ENCODE measurements at places on chromosomes 3 and 15.
A peak's percentile ranks its signal among the peaks of the same experiment; 100 is the strongest.

DNA sequence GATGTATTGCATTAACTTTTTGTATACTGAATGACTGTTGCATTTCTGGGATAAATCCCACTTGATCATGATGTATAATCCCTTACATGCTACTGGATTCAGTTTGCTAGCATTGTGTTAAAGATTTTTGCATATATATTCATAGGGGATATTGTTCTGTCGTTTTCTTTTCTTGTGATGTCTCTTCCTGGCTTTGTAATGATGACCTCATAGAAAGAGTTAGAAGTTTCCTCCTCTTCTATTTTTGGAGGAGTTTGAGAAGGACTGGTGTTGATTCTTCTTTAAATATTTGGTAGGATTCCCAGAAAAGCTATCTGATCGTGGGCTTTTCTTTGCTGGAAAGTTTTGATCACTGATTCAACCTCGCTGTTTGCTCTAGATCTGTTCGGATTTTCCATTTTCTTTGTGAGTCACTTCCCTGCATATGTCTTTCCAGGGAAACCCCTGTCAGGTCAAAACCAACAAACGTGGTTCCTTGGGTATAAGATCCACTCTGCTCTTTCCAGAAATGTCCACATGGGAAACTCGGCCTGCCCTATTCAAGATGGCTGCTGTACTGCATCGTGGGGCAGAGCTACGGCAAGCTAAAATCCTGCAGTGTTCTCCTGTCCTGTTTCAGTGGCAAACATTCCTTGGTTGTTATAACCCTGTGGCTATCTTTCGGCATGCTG is 120.4 kb downstream of the GABRG3 start:
- no peak for DNase-seq

GRCh38 chr3:129261894-129262293 is 12.5 kb downstream of the COPG1 start:
- DNase-seq = no peak

DNA sequence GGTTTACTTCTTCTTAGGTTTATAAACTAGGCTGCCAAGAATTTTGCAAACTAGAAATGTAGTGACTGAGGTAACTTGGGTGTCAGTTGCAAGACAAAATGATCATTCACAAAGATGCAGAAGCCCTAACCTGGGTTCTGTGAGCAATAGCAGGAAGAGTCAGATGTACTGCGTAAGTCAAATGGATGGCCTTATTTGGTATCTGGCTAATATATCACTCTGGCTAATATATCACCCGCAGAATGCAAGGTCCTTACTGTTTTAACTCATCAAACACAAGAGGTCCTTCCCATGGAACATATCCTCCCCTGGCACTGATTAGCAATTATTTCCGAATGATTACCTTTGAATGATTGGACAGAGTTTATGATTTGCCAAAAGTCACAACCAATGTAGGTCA is 37.4 kb downstream of the RBMS3 start:
- no peak for DNase-seq

DNA sequence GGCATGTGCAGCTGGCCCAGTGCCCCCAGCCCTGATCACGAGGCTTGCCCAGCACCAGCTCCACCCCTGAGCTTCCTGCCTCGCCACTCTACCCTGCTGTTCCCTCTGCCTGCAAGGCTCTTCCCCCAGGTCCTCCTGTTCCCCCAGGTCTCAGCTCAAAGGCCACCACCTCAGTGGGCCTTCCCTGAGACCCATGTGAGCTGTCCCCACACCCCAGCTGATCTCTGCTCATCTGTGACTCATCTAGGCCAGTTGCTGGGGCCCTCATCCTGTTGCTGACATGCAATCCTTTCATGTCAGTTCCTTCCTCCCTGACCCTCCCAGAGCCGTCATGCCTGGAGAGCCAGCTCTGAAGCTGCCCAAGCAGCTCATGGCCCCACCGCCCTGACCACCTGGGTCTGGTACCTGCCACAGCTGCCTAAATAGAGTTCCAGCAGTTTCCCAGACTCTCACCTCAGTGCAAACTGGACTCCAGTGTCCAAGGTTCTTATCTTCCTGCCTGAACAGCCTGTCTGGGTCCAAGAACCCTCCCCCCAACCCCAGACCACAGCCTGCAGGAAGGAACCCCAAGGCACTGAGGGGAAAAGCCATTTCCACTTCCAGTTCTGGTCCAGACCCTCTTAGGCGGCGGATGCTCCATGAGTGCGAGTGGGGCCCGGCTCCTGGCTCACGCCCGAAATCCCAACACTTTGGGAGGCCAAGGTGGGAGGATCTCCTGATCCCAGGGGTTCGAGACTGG is 116.6 kb upstream of the IQSEC1 start:
- no peak for DNase-seq

- DNase-seq = no peak
Measured at GRCh38 chr3:72341380-72341770, 506.9 kb downstream of the SHQ1 start.

GRCh38 chr3:142614059-142614626 is 17.9 kb downstream of the PLS1 start:
- no peak for DNase-seq

DNA sequence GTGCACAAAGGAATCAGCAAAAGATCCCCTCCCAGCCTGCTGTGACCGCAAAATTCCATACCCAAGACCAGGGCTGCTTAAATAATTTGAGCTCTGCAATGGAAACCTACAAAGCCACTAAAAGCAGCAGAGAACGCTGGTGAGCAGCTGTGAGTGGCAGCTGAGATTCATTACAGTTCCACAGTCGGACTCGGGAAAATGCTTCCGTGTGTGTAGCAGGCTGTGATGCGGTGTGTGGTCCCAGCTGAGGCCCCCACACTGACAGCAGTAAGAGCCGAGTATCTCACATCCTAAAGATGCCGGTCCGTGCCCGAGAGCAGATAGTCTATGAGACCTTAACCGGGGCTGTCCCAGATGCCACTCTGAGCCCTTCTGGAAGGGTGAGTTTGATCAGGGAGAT is 37.4 kb downstream of the TM2D3 start:
- DNase-seq = no peak

- DNase-seq = no peak
Measured at GRCh38 chr15:28899061-28899738, 13.4 kb downstream of the APBA2 start.

GRCh38 chr15:29470311-29470710 is 200.7 kb upstream of the NSMCE3 start:
- DNase-seq = no peak

GRCh38 chr3:82390868-82391267 is 629.4 kb upstream of the GBE1 start:
- no peak for DNase-seq

DNA sequence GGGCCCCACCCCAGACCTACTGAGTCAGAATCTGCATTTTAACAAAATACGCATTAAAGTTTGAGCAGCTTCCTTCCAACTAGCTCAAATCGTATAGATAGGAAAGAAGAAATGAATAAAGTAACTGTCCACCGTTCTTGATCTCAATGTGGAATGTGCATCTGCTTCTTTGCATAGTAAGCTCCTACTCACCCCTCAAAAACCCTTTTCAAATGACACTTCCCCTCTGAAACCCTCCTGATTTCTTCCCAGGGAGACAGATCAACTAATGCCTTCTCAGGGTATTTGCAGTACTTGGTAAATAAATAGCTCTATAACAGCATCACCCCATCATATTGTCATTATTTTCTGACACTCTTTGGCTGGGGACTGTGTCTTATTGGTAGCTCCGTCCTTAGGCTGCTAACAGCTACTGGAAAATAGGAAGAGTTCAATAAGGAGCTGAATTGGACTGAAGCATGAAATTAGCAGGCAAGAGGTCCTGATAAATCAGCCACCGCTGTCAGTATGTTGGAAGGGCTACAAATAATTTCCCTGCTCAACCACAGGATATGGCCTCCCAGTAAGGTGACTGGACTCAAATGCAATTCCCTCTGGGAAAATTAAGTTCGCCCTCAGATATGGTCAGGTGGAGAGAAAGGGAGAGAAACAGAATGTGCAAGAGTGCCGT is 10.2 kb downstream of the OXTR start:
- no peak for DNase-seq

DNA sequence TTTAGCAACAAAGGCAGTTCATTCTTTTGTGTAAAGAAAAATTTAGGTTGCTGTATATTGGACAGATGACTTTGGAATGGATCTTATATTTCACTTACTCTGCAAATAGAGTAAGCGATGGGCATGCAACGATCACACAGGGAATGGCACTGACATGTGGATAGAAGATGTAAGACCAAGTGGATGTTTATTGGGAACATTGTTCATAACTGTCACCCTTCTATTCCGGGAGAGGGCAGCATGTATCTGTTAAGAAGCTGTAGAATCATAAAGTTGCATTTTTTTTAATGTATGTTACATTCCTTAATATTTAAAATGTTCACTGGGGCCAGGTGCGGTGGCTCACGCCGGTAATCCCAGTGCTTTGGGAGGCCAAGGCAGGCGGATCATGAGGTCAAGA is 41.2 kb downstream of the HPS3 start:
- no peak for DNase-seq

DNA sequence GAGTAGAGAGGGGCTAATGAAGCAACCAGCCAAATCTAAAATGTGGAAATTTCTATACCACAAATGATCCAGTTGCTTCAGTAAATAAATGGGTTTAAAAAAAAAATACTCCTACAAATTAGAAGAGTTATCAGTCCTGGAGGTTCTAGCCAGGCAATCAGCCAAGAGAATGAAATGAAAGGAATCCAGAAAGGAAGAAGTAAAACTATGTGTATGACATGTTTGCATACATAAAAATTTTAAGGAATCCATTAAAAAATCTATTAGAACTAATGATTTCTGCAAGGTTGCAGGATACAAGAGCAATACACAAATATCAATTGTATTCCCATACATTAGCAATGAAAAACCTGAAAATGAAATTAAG is 9.6 kb downstream of the MESP2 start:
- DNase-seq = no peak

GRCh38 chr3:62644493-62644892 is 230.7 kb downstream of the CADPS start:
- DNase-seq = no peak

- no peak for DNase-seq
Measured at GRCh38 chr15:90680371-90680935, 36.7 kb upstream of the BLM start.

DNA sequence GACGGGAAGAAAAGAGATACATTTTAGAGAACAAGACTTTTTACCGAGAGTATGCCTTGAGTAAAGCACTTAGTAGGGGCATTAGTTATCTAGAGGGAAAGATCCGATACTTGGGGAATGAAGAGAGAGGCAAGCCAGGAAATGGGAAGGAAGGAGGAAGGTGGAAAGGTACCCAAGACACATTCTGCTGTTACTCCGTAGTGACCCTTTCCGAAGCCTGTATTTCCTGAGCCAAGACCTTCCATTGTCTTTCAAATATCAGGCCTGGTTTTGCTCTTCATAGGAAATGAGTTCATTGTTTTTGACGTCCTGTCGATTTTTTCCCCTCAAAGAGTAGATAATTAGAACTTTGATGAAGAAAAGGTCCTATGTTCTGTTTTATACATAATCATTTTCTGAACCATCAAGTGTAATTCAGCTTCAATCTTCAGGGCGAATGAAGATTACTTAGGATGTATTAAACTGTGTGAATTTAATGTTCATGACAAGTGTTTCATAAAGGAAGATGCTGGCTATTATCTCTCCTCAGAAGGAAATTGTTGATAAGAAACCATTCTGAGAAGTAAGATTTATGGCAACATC is 95.7 kb downstream of the PPM1L start:
- DNase-seq = no peak

DNA sequence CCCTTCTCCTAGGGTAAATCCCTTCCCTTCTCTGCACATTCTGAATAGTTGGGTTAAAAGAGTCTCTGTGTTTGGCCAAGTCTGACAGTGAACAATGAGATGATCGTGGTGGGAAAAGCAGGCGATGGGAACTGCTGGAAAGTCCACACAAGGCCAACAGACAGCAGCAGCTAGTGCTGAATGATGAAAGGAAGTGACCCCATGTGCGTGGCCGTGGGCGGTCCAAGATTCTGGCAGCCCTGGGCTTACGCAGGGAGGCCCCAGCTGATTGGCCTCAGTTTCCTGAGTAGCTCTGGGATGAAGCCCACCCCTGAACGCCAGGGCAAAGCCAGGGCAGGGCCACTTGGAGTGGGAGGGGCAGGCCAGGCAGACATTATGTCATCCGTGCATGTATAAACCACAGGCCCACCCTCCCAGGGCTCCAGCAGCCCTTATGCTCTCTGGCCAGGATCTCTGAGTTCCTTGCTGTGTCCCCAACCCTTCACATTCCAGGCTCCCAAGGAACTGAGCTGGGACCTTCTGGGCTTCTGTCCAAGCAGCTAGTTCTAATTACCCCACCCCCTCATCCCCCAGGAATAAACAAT is 57.8 kb downstream of the CDC25A start:
- DNase-seq = no peak

GRCh38 chr3:32780735-32781210 is 37.0 kb upstream of the TRIM71 start:
- DNase-seq = peak; percentile 0

- DNase-seq = no peak
Measured at GRCh38 chr15:90031231-90031791, 30.2 kb downstream of the ZNF710 start.

DNA sequence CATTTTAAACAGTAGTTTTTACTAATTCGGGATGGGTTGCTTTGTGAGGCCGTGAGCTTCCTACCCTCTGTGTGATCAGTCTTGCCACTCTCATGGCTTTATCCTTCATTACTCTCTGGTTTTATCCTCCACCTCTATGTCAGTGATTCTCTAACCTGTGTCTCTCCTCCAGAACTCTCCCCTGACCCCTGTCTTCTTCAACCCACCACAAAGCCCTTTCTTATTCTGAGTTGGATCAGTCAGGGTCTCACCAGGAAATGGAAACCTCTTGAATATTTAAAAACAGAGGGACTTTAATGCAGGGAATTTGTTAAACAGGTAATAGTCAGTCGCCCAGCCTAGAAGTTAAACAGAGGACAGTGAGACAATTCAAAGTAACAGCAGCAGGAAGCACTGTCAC is 64.2 kb upstream of the ADPGK start:
- DNase-seq = no peak

DNA sequence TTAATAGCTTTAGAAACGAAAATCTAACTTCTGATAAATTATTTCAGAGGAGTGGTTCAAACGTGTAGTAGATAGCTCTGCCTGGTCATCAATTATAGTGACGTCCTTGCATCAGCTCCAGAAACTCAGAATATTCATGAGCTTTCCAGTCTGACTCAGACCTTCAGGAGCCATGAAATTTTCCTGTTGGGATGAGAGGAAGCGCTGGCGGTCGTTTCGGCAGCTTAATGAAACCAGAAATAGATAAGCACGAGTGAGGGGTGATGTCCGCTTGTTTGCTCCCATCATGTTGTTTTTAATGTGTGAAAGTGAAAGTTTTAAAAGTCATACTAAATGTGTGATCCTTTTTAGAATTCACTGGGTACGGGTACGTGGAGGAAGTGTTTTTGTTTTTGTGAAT is 141.1 kb downstream of the PGPEP1L start:
- DNase-seq = no peak

- DNase-seq = no peak
Measured at GRCh38 chr3:169993761-169994160, 27.2 kb downstream of the SEC62 start.

- no peak for DNase-seq
Measured at GRCh38 chr3:112721231-112721630, 80.3 kb upstream of the CCDC80 start.
